ENCODE measurements at places on chromosomes 2 and 18.

- DNase-seq = no peak
Observed at GRCh38 chr2:27079233-27080139, 1.1 kb downstream of the EMILIN1 start.

DNA sequence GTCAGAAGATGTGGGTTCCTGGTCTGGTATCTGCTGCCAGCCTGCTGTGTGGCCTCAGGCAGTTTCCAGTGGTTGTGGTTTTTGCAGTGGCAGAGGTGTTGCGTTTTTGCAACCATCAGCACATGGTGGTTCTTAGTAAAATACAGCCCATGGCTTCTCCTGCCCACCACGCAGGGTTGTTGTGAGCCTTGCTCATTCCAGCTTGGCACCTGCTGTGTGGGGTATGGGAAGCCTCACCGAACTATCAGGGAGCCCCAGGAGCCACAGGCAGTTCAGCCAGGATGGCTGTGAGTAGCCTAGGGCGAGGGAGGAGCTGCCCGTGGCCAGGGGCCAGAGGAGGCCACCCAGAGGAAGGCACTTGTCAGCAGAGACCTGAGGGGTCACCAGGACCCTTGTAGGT, 9.8 kb downstream of the ARID5A start:
- no peak for DNase-seq

DNA sequence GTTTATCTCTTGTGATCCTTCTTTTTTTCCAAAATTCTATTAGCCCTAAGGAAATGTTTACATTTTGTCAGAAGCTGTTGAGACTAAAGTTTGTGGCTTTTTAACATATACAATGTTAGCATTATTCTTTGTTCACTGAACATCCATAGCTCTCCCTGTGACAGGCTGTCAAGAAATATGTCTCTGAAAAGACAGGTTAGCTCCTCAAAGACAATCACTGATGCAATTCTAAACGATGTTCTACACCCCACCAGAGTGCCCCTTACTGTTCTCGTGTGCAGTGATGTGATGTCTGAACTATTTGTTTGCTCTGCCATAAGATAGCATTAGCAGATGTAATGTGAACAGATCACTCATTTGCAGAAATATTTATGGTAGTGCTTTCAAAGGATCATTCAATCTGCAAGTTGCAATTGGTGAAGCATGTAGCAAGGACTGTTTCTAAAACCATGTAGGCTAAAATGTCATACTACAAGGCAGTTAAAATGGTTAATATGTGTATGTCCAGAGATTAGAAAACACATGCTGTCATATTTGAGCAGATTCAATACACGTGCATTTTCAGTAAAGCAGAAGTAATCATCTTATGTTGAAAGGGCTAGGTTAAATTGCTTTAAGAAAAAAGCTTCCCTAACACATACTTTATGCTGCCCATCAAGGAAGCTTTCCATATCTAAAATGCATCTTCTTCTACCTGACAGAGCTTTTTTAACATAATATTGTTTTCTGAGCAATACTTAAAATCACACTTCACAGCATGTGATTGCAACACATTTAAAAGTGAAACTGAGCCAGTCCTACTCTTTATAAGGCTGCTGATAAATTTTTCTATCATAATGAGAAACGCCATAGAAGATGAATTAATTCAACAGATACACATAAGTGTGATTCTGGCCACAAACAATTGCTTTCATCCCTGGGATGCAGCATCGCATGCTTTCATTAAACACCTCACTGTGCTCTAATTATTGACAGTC, 285.7 kb upstream of the UBE2E3 start:
- no peak for DNase-seq

- no peak for DNase-seq
Observed at GRCh38 chr2:164542581-164543021, 78.7 kb downstream of the GRB14 start.

- DNase-seq = no peak
Observed at GRCh38 chr2:31191931-31192330, 25.4 kb downstream of the CAPN14 start.

- DNase-seq = peak; percentile 24
Observed at GRCh38 chr2:20164061-20164733, 60.7 kb downstream of the SDC1 start.

DNA sequence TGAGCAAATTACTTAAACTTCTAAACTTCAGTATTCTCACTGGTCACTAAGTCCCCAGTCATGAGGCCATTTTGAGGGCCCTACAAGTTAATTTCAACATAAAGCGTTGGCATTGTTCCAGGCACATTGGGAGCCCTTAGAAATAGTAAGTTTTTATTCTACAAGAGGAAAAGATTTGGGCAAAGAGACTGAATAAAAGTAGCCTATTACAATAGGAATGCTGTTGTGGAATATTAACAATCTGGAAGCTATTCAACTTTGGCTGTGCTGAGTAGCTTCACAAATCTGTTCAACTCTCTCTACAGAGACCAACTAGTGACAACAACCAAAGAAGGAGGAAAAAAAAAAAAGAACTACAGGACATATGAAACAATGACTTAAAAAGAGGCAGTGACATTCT, 1287.5 kb upstream of the NXPH2 start:
- DNase-seq = no peak

DNA sequence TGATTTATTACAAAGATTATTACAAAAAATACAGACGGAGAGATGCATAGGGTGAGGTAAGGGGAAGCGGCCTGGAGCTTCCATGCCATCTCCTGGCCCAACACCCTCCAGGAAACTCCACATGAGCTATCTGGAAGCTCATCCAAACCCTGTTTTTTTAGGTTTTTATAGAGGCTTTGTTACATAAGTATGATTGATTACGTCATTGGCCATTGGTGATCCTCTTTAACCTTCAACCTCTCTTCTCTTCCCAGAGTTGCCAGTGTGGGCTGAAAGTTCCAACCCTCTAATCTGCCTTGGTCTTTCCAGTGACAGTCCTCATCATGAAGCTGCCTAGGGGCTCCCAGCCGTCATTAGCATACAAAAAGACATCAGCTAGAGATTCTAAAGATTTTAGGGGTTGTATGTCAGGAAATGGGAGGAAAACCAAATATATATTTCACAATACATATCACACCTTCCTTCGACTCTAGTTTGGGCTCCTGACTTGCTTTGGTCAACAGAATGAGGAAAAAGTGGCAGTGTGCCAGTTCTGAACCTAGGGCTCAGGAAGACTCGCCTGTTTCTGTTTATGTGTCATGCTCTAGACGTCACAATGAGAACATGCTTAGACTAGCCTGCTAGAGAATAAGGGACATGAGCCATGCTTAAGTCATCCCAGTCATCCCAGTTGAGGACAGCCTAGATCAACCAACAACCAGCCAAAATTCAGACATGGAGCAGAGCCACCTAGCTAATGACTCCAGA, 54.1 kb downstream of the ETAA1 start:
- no peak for DNase-seq

DNA sequence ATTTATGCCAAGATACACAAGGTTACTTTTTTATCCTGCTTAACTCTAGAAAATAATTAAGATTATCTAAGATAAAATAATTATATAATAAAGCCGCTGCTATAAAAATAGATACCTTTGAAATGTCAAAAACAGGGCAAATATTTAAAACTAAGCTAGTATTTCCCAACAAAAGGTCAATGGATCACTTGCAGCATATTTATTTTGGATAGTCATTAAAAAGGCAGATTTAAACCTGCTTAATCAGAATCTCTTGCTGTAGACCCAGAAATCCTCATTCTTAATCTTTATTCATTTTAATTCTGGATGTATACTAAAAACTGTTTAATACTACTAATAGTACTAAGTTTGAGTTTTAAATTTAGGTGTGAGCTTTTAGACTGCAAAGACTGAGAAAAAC, 139.0 kb upstream of the CWC22 start:
- no peak for DNase-seq

DNA sequence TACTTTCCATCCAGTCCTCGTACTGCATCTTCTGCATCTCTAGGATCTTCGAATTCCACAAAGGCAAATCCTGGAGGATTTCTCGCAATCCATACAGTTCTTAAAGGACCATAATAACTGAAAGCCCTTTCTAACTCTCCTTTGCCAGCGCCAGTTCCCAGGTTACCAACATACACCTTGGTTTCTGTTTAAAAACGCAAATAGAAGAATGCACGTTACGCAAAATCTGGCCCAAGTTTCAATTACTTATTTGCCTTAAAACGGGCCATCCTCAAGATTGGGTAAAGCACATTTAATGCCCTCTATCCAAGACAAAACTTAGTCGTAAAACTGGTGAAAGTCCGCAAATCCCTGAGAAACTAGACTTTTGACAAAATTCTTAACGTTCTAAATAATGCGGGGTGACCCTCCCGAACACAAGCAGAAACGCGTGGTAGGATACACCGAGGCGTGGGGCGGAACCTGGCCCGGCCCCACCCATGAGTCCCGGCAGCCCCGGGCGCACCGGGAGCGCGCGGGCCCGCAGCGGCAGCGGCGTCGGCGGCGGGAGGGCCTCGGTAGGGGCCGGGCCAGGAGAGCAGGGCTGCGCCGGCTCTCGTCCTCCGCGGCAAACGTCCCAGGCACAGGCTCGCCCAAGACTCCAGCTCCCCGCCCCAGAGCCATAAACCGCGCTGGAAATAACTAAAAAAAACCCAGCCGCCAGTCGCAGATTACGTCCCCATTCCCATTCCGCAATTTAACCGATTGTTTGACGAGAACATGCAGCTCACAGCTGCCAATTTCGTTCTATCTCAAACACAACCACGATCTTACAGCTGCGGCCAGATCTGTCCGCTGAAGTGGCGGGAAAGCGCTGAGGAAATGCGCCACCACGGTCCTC, 910 bp downstream of the SRSF7 start:
- DNase-seq = peak; percentile 29

GRCh38 chr2:219663116-219663762, 35.8 kb downstream of the SLC4A3 start:
- no peak for DNase-seq

DNA sequence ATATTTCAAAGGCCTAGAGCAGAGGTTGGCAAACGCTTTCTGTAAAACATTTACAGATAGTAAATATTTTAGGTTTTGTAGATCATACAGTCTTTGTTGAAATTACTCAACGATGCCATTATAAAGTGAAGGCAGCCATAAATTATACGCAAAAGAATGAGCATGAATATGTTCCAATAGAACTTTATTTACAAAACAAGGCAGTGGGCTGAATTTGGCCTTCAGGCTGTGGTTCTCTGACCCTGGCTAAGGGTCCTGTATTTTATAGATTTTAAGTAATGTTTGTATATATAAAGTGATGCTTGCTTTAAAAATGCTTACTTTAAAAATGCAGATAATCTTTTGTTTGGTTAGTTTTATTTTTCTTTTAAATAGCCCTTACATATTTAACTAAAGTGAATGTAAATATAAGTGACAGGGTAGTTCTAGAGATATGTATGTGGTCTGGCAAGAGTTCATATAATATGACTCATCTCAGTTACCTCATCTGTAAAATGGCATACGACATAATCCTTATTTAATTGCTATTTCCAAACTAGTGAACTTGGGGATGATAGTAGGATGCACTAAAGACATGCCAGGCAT, 51.7 kb upstream of the ATP5MC3 start:
- DNase-seq = no peak

- DNase-seq = peak; percentile 17
Observed at GRCh38 chr18:26190506-26190905, 35.7 kb upstream of the TAF4B start.

DNA sequence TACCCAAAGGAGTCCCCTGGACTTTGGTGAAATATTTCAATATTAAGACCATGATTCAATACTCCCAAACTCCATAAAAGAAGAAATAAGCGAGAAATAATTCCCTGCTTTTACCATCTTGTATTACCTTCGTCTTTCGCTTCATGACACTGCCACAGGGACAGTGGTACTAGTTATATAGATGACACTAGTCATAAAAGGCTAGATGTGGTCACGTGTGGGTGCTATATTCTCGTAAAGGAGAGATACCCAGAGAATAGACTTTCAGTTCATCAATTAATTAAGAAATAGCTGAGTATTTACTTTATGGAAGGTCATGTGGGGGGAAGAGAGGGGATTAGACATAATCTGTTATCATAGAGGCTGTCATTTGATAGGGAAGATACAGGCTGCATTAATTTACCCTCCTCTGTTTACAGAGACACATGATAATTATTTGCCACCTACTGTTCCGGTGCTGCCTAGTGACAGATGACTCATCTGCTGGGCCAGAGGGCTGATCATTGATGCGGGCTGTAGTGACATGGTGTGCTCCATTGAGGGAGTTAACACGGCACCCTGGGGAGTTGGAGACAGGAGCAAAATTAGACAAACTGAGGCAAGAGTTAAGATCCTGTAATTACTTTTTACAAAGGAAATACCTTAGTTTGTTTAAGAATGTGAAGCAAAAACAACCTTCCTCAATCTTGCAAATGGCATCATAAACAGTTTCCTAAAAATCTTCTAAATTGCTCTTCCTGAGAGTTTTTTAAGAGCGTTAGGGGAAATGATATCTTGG, 78.2 kb upstream of the ITGB6 start:
- no peak for DNase-seq

- no peak for DNase-seq
Observed at GRCh38 chr2:112572005-112572404, 12.4 kb upstream of the CHCHD5 start.

- no peak for DNase-seq
Observed at GRCh38 chr2:119202610-119203310, 20.9 kb upstream of the STEAP3 start.

DNA sequence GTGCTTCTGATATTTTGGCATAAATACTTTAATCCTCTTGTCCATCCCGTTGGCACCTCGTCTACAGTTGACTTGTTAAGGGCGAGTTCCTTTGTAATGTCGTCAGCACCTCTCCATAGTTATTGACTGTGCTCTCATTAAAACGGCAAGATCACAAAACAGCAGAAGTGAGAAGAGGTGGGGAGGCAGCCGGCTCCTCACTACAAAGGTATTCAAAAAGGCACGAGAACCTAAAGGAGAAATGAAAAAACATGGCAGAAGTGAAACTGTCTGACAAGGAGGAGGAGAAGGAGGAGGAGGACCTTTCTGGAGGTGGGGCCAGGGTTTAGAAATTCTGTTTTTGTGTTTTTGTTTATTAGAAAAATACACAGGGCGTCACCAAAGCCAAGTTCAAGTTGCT, 235.6 kb downstream of the BCL11A start:
- no peak for DNase-seq

- DNase-seq = no peak
Observed at GRCh38 chr2:217804338-217804737, 198.5 kb downstream of the TNS1 start.

DNA sequence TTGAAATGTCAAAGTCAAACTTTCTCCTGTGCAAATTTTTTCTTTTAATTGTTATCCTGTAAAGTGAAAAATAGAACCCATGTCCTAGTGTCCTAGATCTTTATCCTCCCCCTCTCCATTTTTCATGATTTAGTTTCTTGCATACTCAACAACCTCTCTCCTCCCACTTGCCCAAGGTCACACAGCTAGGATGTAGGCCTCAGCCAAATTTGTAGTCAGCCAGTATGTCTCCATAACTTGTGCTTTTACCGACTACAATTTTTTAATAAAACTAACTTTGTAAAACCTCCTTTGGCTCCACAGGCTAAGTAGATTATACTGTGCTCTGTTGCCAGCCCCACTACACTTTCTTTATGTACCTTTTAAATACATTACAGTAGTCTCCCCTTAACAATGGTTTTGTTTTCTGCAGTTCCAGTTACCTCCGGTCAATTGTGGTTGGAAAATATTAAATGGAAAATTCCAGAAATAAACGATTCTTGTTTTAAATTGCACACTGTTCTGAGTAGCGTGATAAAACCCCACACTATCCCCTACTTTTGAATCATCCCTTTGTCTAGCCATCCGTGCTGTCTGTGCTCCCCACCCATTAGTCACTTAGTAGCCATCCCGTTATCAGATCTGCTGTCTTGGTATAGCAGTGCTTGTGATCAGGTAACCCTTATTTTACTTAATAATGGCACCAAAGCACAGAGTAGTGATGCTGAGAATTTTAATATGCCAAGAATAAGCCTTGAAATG, 22.8 kb downstream of the GULP1 start:
- DNase-seq = no peak
